ENCODE measurements at places on chromosomes 16 and 17. TPM values are rescaled to one million over a fixed set of nuclear protein-coding genes. Genes with fewer than 3 reads are reported as not detected.

DNA sequence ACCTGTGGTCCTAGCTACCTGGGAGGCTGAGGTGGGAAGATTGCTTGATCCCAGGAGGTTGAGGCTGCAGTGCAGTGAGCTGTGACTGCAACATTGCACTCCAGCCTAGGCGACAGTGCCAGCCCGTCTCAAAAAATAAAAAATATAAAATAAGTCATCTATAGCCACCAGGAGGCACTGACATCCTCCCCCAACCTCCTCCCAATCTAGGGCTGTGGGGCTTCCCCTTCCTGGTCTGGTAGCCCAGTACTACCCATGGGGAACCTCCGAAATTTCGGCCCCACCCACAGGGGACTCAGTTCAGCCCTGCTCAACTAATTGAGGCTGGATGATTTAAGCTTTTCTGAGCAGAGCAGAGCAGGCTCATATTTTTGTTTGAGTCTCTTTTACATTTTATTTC is 3.2 kb downstream of the ZSCAN10 start:
- H3K4me1 ChIP-seq: peaks cover 45% of the 10 kb centered on the region
- peak; percentile 76 for DNase-seq
- H3K27me3 ChIP-seq: no peaks in the 10 kb centered on the region
- no peak overlapping the region for H3K27ac ChIP-seq
- no peak overlapping the region for H3K4me3 ChIP-seq

- H3K27me3 ChIP-seq: no peaks in the 10 kb centered on the region
- no peak for DNase-seq
- no peak overlapping the region for H3K27ac ChIP-seq
- no peak overlapping the region for H3K4me3 ChIP-seq
- peaks cover 19% of the 10 kb centered on the region for H3K4me1 ChIP-seq
These were observed 123.2 kb downstream of the PITPNC1 start for GRCh38 chr17:67500261-67500660.

DNA sequence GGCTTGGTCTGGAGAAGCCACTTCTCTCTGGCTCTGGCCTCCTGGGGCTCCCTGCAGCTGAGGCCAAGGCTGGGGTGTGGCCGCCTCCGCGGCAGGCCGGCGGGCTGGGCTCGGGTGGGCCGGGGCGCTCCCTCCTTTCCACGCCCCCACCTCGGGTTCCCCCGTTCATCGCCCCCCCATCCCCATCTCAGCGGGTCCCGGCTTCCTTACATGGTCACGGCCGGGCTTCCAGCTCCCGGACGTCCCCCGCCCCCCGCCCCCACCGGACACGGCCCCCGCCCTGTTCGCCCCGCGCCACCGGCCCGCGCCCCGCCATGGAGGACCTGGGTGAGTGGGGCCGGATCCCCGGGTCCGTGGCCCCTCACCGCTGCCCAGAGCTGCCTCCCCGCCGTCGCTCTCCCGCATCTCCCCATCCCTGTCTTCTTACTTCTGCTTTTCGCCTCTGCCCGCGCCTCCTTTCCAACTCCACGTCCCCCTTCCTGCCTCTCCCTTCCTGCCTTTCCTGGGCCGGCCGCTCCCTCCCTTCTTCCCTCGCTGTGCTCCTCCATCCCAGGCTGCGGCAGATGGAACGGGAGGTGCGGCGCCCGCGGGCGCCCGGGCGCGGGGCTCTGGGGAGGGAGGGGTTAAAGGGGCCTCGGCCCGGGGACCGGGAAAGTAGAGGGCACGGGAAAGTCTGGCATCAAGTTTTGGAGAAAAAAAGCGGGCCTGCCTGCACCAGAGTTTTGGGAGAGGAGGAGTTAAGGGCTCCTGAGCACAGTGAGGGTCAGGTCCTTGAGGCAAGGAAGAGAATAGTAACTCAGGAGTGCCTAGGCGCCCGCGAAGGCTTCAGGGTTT is at the start of gene TGFB1I1:
Gene TGFB1I1 (plus strand): TSS at position 278 of the 834 bp plus-strand sequence. CDS start 37 bp downstream, at position 315.
- peak within 1 kb of the TSS; percentile 22 for H3K4me3 ChIP-seq
- H3K36me3 ChIP-seq: no peaks in the 10 kb centered on the region
- no peak within 1 kb of the TSS for H3K27ac ChIP-seq
- peaks cover 15% of the 10 kb centered on the region for H3K4me1 ChIP-seq

- H3K27me3 ChIP-seq: no peaks in the 10 kb centered on the region
- H3K4me3 ChIP-seq: no peak overlapping the region
- peaks cover 29% of the 10 kb centered on the region for H3K4me1 ChIP-seq
- no peak for DNase-seq
- no peaks in the 10 kb centered on the region for H3K36me3 ChIP-seq
These were observed 30.9 kb downstream of the TMEM204 start for GRCh38 chr16:1564325-1564724.

PRR29 gene
- 0.51 TPM for total RNA-seq

DPEP3 gene
- total RNA-seq: 0.18 TPM
